ENCODE measurements at places on chromosomes 7 and 10.
A peak's percentile ranks its signal among the peaks of the same experiment; 100 is the strongest.

DNA sequence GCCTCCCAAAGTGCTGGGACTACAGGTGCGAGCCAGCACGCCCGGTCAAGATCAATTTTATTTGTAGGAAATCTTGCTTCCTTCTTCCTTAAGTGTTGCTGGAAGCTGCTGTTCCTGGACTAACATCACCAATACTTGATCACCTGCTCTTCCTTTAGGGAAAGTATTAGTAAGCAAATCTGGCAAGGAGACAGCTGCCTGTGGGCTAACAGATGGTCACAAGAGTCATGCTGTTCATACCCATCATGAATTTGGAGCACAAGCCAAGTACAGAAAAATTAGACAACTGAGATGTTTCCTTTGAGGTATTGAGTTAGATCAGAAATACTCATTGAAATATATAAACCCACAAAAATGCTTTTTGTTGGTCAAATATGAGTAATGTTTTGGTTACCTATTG is 27.9 kb downstream of the BAIAP2L1 start:
- no peak for ATAC-seq

DNA sequence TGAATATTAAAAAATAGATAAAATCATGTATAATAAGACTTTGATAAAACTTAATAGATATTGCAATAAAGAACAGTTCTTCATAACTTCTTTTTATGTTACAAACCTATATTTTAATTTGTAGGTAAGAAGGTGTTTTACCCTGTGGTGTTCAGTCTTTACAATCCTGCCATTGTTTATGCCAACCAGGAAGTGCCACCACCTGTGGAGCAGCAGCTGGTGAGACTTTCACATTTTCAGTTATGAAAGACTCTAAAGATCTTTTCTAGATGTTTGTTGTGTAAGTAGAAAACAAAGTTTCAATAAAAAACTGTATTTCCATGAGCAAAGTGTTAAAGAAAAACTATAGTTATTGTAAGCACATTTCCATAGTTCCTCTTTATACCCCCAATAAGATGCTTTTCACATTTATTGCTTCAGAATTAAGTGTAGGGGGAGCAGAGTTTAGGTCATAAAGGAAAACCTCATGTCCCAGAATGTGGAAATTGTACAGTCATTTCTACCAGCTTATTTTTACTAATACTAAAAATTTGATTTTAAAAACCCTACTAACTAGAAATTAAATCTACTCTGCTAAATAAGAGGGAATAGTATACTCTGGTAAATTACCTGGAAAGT is 28.7 kb downstream of the CSGALNACT2 start:
- ATAC-seq, result no peak

DNA sequence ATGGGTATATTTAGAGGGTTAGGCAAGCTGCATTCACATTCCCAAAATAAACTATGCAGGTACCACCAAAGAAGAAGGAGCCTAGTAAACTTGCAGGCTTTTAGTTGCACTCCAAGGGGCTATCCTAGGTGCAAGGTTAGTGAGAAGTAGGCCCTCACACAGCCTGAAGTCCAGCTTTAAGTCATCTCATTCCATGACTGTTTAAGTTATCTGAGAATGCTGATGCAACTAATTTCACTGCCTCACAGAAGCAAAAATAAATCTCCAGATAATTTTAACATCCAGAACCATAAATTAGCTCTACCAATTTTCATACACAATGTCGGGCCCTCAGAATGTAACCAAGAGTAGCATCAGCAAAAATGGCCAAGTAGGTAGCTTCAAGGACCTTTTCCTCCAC is 34.3 kb upstream of the HHEX start:
- ATAC-seq, result no peak

GRCh38 chr7:64562256-64562625 is 630 bp downstream of the ZNF680 start:
- ATAC-seq, result no peak

- ATAC-seq, result no peak
These were observed 110.1 kb downstream of the TPST1 start for GRCh38 chr7:66315192-66315591.

DNA sequence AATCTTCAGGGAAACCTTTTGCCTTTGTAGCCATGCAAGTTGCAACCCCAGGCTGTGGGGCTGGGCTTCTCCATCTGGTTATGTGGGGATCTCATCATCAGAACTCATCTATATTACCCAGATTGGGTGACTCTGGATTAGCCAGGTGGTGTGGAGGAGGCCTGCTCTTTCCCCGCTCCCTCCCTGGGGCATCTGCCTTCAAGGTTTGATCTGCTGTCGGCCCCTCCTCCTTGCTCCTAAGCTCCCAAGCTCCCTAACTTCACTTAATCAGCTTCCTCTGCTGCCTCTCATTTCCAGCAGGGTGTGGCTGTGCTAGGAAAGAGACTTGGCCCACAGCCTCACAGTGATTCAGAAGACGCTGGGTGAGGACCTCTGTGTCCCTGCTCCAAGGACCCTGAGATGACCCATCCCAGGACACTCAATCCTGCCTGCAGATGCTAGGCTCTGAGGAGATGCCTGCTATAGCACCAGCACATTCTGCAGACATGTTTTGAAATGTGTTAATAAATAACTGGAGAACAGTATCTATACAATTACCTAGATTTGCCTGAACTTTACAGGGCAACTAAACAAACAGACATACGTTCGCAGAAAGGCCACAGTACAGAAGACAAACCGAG is 392.1 kb upstream of the PODXL start:
- ATAC-seq, result no peak

GRCh38 chr7:68977385-68978055 is 620.8 kb upstream of the AUTS2 start:
- ATAC-seq, result no peak

GRCh38 chr10:9853405-9854355 is 1164.0 kb upstream of the CELF2 start:
- ATAC-seq, result no peak

- ATAC-seq, result no peak
These were observed 12.7 kb downstream of the LMTK2 start for GRCh38 chr7:98119256-98119918.

DNA sequence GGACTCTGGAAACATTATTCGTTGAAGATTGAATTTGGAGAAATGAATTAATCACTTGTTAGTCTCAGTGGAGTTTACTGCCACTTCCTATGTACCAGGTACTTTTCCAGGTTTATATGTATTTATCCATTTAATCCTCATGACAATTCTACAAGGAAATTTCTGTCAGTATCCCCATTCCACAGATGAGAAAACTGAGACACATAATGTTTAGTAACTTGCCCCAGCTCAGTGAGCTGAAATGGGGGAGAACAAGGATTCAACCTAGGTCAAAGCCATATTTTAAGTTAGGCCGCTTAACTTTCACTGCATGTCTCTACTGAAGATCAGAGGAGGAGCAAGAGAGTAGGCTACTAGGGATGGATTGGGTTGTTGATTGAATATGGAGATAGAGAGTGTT is 4.6 kb upstream of the SCIN start:
- no peak for ATAC-seq

DNA sequence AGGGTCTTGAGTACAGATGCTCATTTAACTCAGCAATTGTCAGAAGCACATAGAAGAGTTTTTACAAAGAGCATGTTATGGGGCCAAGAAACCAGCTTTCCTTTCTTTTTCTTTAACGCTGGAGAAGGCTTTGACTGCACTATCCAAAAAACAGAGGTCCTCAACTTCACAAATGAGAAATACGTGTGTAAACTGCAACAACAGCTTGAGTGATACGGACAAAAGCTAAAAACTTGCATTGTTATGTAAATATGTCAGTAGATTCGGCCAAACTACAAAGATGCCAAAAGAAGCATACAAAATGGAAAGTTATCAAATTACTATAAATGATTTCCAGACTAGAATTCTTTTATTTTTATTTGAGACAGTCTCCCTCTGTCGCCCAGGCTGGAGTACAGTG is 62.4 kb upstream of the C10orf90 start:
- no peak for ATAC-seq

- no peak for ATAC-seq
These were observed 13.2 kb upstream of the GDF10 start for GRCh38 chr10:47286591-47287315.

- ATAC-seq, result no peak
These were observed 278.1 kb upstream of the SP4 start for GRCh38 chr7:21149809-21150208.

GRCh38 chr10:67119651-67120050 is 193.8 kb downstream of the LRRTM3 start:
- ATAC-seq, result no peak

DNA sequence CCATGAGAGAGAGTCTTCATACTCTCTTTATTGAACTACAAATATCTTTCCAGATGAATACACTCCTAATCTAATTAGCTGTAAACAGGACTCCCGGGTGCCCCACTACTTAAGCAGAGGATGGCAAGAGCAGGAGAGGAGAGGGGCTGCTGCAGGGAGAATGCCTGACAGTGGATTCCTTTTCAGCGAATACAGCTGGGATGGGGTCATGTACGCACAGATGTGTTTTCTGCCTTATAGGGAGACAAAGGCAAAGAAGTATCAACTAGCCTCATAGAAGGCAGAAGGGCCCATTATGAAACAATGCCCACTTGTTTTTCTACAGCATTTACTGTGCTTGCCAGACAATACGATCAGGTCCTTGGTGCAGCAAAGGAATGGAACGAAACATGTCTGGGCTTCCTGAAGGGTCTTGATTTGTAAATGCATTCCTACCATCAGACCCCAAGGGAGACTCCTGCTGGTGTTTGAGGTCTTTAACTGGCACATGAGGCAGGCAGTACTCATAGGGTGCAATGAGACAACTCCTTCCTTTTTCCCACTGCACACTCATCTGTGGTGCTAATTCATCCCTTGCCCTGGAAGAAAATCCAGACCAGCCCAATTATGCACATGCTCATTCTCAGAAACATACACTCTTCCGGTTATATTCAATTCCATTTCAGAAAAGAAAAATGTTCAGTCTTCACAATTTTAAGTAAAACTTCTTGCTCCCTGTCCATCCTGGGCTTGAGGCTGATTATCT is 117.1 kb downstream of the AOAH start:
- ATAC-seq, result no peak

- ATAC-seq, result no peak
These were observed 444.1 kb downstream of the GRID1 start for GRCh38 chr10:85922356-85923129.

DNA sequence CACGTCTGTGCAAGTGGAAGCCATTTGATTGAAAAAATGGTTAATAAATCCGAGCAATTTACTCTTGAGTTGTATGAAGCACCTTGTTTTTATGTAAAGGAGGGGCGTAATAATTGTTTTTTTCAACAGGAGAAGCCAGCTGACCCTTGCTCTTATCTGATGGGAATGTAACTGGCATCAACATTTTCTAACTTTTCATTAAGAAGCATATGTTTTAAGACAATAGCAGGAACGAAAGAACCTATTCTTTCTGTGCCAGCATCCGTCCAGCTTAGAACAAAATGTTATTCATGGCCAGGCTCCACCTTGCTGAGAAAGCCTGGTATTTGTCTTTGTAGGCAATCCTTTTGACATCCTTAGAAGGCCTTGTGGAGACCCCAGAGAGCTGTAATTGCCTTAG is 22.2 kb upstream of the AFAP1L2 start:
- ATAC-seq, result no peak

GRCh38 chr7:2968176-2968575 is 75.5 kb downstream of the CARD11 start:
- ATAC-seq, result no peak

- ATAC-seq, result no peak
These were observed 312.8 kb downstream of the LRMDA start for GRCh38 chr10:75744261-75744660.

DNA sequence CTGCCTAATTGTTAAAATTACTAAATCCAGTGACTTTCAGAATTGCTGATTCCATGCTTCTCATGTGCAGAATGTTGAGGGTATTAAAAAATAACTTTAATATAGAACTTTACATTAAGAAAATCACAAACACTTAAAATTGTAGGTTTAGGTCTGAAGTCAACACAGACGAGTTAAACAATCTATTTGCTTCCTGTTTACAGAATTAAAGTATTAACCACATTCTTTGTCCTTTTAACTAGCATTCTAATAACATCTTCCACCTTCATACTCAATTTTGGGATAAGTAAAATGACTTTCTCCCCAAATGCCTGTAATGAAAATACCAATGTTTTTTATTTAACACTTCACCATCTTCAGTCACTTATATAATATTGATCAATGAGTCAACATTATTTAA is 2.2 kb downstream of the ITGB1 start:
- no peak for ATAC-seq

DNA sequence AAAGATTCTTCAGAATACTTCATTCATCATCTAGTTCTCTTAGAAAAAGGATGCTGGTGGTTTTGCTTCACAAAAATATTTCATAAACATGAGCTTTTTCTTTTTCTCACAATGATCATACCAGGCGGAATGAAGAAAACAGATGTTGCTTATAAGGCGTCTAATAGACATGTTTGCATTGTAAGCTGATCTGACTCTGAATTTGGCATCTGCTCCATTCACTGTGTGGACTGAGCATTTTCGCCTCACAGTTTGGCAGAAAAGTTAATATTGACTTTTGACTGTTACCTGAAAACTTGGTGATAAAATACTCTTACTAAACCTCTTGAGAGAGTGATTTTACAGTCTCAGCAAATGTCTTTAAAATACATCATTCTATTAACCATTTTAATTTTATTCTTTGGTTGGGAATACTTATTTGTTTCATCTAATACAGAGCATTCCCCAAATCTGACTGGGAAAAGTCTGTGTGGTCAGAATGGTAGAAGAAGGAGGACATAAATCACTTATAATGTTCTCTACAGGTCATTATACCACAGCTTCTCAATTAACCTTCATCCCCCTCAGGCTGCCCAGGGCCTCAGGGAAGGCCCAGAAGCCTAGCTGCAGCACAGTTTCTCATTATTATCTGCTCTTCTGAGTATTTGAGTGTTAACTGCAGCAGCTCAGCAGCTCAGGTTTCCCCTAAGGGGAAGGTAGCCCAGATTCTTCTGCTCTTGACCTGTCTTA is 121.6 kb upstream of the KAT6B start:
- no peak for ATAC-seq

DNA sequence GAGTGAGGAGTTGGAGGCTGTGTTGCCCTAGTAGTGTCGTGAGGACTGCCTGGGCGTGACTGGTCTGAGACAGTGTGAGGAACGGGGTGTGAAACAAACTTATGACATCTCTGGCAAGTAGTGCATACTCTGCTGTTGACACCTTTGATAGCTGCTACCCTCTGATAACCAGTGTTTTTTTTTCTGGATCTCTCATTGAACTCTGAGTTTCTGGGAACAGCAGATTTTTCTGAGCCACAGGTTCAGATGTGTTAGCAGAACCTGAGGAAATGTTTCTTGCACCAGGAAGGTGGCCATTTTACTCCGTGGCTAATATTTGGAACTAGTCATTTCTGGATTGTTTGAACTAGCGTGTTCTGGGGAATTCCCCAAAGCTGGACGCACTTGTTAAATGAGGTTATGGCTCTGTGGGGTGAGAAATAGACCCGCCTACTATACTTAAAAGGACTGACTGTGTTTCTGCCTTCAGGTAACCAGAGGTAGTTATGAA is 52.9 kb downstream of the AUTS2 start:
- peak; percentile 86 for ATAC-seq

GRCh38 chr10:124465003-124465776 is 3.6 kb downstream of the LHPP start:
- peak; percentile 52 for ATAC-seq

GRCh38 chr7:106023369-106024322 is 60.6 kb downstream of the CDHR3 start:
- peak; percentile 74 for ATAC-seq
